ENCODE measurements at places on chromosomes 7 and 10.

GRCh38 chr10:120328647-120329046 lies 128.4 kb upstream of the PLPP4 start:
- no peak for DNase-seq

- DNase-seq, result no peak
These were observed 28.4 kb upstream of the TMEM26 start for GRCh38 chr10:61481597-61481996.

GRCh38 chr7:19439517-19439916 lies 269.3 kb downstream of the POLR1F start:
- no peak for DNase-seq

DNA sequence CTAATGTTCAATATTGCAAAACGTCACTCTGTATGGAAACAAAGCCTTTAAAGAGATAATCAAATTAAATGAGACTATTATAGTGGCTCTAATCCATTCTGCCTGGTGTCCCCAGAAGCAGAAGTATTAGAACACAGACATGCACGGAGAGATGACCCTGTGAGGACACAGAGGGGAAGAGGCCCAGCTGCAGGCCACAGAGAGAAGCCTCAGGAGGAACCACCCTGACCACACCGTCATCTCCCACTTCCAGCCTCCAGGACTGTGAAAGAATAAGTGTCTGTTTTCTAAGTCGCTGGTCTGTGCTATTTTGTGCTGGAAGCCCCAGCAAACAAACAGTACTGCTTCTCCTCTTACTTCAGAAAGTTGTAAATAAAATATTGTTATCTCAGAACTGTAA lies 283.5 kb upstream of the ADARB2 start:
- no peak for DNase-seq

DNA sequence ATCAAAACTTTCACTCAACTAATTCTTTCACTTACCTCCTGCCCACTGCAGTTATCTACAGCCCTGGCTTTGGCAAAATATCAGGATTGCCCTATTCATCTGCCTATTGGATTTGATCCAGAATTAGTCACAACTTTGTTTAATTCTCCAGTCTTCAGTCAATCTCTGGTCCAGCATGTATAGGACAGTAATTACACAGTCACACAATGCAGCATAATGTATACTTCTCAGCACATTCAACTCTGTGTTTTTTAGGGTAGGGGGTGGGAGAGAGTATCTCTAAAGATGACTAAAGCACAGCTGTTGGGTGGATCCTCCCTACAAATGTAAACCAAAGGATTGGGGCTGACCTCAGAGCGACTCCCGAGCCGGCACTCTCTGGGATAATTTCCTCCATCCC lies 17.7 kb upstream of the NRP1 start:
- no peak for DNase-seq

- no peak for DNase-seq
These were observed 1035.1 kb downstream of the CNTNAP2 start for GRCh38 chr7:147151661-147152060.

Measured in skin of body (tissue), 3 donors.